ENCODE measurements at places on chromosomes 12 and 14. TPM values are rescaled to one million over a fixed set of nuclear protein-coding genes. Genes with fewer than 3 reads are reported as not detected.

GRCh38 chr14:55973911-55974630 is 144.1 kb upstream of the PELI2 start:
- no peak for DNase-seq

DNA sequence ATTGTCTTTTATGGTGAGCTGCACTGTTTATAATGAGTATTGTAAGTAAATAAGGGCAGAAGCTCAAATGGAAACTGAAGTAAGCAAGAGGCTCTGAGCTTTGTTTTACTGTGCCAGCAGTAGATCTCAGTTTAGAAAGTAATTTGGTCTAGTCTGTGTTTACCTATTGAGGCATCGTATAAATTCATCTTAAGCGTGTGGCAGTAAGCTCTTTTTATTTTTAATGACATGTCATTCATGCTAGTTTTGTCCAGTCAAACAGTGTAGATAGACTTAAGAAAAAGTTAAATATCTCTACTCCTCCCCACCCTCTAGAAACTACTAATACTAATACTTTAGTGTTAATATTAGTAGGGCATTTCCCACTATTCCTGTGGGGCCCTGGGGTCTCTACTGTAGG is 2.0 kb downstream of the ANO6 start:
- DNase-seq = no peak

- DNase-seq = no peak
These were observed 110.4 kb downstream of the ETV6 start for GRCh38 chr12:11759899-11760298.

- DNase-seq = no peak
These were observed 58.3 kb upstream of the HECTD1 start for GRCh38 chr14:31265701-31266398.

- no peak for DNase-seq
These were observed 8.5 kb downstream of the KRT85 start for GRCh38 chr12:52358575-52359350.

Gene SLC5A8
- not detected for total RNA-seq
